ENCODE measurements at places on chromosomes 3 and 15. TPM values are rescaled to one million over a fixed set of nuclear protein-coding genes. Genes with fewer than 3 reads are reported as not detected.

GRCh38 chr3:123013876-123014275, 13.7 kb downstream of the SEMA5B start:
- no peak overlapping the region for H3K27ac ChIP-seq
- no peaks in the 10 kb centered on the region for H3K4me1 ChIP-seq

- no peak overlapping the region for H3K4me3 ChIP-seq
- H3K27me3 ChIP-seq: no peaks in the 10 kb centered on the region
- no peak overlapping the region for H3K27ac ChIP-seq
- no peak for DNase-seq
- H3K4me1 ChIP-seq: no peaks in the 10 kb centered on the region
These were observed 122.0 kb upstream of the SLC7A14 start for GRCh38 chr3:170707899-170708298.

The TTBK2 gene
- total RNA-seq: 20.1 TPM

The CFAP161 gene
- total RNA-seq: not detected
